NCI-H510A treated with DMSO at 0.1 percent for 48 hours (cell line): ENCODE measurements at places on chromosomes 3 and 15.

GRCh38 chr3:160545504-160545871, 19.9 kb downstream of the KPNA4 start:
- no peak for DNase-seq

- no peak for DNase-seq
Observed at GRCh38 chr15:95281470-95281869, 1049.0 kb upstream of the NR2F2 start.

DNA sequence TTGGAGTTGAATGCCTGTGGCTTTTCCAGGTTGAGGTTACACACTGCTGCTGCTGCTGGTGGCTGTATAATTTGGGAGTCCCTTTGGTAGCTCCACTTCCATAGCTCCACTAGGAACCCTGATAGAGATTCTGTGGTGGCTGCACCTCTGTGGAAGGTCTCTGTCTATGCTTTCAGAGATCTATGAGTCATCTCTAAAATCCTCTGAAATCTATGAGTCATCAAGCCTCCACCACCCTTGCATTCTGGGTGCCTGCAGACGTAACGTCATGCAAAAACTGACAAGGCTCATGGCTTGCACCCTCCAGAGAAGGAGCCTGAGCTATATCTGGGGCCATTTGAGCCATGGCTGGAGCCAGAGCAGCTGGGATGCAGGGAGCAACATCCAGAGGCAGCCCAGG, 1037.0 kb upstream of the CFAP20DC start:
- DNase-seq: no peak

DNA sequence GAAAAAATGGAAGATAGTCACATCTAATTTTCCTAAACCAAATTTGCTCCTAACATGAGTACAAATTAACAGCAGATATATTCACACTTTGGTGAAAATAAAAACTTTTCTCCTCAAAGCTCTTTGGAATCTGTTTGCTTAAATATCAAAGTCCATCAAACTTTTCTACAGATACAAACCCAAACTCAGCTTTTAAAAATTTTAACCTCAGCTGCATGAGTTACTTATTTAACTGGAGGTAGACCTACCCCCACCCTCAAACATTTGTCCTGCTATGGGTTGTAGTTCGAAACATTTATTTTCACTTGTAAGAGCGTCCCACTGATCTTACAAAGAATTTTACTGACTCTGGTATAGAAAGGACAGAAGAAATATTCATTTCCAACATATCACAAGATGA, 8.9 kb upstream of the XYLB start:
- no peak for DNase-seq

GRCh38 chr3:132694991-132695390, 27.2 kb downstream of the NPHP3 start:
- no peak for DNase-seq

DNA sequence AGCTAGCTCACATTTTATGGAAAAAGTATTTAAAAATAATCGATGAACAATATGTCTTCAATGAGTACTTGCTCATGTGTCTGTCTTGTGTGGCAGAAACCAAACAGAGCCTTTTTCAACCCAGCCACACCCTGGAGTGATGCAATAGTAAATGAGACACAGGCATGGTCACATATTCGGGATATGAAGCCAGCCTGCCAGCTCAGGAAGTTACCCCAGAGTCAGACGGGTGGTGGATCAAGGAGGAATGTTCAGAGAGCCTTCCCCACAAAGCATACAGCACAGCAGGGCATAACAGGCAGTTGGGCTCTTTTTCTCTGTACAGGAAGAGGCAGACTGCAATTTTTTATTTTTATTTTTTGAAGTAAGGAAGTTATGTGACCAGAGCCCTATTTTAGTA, 27.3 kb downstream of the LARP6 start:
- DNase-seq: no peak

- DNase-seq: no peak
Observed at GRCh38 chr3:146104068-146104467, 56.9 kb downstream of the PLOD2 start.

GRCh38 chr3:120791913-120792312, 49.4 kb downstream of the GTF2E1 start:
- DNase-seq: no peak

DNA sequence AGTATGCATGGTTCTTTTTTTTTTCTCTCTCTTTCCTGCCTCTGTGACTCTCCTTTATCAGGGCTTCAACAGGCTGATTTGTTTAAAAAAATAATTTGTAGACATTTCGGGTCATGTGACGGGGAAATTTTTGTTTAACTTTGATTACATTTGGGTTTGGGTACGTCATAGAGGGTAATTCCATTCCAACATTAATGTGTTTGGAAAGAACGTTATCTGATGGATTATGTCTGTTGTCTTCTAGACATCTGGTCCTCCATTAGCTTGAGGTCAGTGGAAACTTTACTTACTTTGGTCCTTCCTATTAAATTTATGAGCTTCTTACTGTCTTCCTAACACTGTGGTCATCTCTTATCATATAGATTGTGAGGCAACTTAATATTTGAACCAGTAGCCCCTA, 80.9 kb downstream of the STT3B start:
- no peak for DNase-seq

DNA sequence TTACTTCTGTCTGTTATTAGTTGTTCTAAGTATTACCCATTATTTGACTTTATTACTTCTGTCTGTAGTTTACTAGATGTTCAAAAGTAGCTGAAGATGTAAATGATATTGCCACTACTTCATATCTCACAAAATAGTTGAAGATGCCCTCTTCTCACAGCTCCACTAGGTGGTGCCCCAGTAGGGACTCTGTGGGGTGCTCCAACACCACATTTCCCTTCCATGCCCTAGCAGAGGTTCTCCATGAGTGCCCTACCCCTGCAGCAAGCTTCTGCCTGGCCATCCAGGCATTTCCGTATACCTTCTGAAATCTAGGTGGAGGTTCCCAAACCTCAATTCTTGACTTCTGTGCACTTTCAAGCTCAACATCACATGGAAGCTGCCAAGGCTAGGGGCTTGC, 80.8 kb downstream of the KCNH8 start:
- DNase-seq: no peak

- no peak for DNase-seq
Observed at GRCh38 chr3:113607219-113607596, 74.9 kb downstream of the SIDT1 start.

DNA sequence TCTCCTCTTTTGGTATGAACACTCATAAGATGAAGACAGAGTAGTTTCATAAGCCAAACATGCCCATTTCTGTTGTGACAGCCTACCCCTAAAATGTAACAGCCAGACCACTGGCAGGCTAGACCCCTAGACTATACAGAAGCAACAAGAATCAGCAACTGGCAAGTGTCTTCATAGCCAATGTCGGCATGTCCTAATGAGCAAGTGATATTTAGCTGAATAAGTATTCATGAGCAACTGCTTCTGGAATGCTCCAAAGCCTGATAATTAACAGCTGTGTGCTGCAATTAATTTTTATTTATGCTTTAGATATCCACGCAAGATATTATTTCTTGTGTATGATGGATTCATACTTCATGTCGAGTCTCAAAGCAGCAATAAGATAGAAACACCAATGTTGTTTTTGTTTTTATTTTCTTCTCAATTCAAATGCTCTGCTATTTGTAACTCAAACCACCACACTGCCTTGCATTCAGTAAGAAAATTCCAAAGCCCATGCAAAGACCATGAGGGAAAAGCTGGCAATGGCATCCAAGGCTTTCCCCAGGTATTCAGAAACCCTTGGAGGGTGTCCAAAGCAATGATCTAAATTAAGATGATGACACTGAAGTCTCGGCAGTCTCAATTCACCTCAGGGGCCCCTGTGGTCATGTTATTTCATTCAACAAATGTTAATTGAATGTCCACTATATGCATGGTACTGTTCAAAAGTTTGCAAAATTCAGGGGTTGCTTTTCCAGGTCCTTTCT, 167.7 kb upstream of the NECTIN3 start:
- no peak for DNase-seq

GRCh38 chr3:8980756-8981257, 17.5 kb upstream of the RAD18 start:
- no peak for DNase-seq

DNA sequence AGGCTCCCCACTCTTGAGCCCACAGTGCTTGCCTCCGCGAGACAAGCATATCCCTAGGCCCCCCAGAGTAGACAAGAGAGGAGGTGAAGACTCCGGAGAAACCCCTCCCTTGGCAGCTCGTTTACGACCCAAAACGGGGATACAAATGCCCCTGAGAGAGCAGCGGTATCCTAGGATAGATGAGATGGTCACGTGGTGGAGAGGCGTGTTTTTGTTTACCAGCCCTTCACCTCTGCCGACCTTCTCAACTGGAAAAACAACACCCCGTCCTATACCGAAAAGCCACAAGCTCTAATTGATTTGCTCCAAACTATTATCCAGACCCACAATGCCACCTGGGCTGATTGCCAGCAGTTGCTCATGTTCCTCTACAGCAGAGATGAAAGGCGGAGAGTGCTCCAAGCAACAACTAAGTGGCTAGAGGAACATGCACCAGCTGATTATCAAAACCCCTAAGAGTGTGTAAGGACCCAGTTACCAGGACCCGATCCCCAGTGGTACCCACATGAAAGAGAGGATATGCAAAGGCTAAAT, 99.5 kb upstream of the OSBPL11 start:
- DNase-seq: peak; percentile 56

DNA sequence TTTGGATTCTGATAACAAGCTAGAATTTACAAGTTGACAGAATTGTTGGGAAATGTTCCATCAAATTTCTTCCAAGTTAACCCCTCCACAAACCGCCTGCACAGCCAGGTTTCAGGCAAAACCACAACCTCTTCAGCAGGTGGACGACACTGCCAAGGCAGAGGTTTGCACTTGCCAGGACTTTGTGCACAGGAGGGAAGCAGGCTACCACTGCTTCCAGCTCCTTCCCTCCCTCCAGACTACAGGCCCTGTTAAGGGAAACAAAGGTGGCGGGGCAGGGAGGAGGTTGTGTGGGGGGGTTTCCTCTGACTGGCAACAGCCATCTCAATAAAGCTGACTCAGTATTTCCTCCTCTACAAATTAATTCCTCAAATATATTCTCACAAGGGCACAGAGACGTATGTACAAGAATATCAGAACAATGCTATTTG, 42.2 kb downstream of the TBC1D2B start:
- DNase-seq: no peak

- DNase-seq: peak; percentile 15
Observed at GRCh38 chr3:55292360-55292759, 194.7 kb downstream of the WNT5A start.

GRCh38 chr3:29420106-29420505, 139.2 kb downstream of the RBMS3 start:
- no peak for DNase-seq

DNA sequence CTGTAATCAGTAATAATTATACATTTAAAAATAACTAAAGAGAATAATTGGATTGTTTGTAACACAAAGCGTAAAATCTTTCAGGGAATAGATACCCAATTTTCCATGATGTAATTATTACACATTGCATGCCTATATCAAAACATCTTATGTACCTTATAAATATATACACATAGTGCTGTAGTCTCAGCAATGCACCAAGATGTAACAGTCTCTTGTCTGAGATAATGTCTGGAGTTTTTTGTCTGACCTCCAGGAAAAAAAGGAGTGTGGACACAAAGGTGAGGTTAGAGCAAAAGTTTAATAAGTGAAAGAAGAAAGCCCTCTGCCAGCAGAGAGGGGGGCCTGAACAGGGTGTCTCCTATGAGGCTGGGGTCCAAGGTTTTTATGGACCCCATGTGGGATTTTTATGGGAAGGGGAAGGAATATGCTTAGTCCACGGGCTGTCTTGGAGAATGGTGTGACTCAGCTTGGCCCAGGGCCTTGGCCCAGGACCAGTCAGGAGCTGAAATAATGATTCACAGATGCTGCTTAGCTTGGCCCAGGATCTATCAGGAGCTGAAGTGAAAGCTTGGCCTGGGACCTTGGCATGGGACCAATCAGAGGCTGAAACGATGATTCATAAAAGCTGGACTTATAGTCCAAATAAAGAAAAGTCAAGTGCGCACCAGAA, 545.0 kb downstream of the ZPLD1 start:
- no peak for DNase-seq
